Fibroblast of skin of right quadriceps (primary cell): ENCODE measurements at places on chromosomes 5 and 9.

- peak; percentile 34 for DNase-seq
Observed at GRCh38 chr5:124040799-124041198, 528.8 kb downstream of the CSNK1G3 start.

- DNase-seq = peak; percentile 49
Observed at GRCh38 chr5:37696190-37697021, 143.4 kb downstream of the GDNF start.

GRCh38 chr9:4984171-4984620 is 876 bp upstream of the JAK2 start:
- no peak for DNase-seq

- DNase-seq = no peak
Observed at GRCh38 chr9:114820776-114821501, 15.1 kb upstream of the TNFSF15 start.

DNA sequence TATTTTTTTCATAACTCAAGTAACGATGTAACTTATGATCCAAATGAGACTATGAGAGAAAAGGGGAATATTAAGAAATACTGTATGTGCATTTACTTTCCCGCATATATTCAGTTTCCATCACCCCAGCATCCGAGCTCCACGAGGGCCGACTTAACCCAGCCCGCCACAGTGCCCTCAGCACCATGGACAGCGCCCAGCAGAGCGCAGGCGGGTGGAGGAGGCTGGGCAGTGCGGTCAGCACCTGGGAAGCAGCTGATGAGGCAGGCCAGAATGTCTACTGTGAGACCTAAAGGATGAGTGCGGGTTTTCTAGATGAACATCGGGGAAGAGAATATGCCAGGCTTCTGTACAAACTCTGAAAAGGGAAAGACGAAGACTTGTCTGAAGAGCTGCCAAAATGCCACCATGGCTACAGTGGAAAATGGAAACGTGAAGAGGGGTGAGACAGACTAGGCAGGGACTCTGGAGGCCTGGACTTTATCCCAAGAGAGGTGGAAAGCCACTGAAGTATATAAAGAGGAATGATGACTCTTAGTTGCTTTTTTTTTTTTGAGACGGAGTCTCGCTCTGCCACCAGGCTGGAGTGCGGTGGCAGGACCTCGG is 34.5 kb upstream of the MED27 start:
- peak; percentile 53 for DNase-seq

GRCh38 chr9:113808391-113809358 is 67.4 kb upstream of the ZNF618 start:
- peak; percentile 85 for DNase-seq

DNA sequence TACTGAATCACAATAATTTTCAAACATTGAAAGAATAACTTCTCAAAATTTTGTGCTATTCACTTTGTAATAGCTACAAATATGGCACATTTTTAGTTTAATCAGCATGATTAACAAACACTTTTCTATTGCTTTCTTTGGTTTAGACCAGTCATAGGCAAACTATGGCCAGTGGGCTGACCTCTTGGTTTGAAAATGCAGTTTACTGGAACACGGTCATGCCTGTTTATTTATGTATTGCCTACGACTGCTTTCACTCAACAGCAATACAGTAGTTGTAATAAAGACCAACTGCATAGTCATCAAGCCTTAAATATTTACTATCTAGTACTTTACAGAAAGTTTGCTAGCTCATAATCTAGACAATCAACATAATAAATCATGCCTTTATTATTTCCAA is 810.8 kb downstream of the TLE1 start:
- DNase-seq = peak; percentile 30

- DNase-seq = no peak
Observed at GRCh38 chr9:94991961-94992907, 265.7 kb downstream of the AOPEP start.

DNA sequence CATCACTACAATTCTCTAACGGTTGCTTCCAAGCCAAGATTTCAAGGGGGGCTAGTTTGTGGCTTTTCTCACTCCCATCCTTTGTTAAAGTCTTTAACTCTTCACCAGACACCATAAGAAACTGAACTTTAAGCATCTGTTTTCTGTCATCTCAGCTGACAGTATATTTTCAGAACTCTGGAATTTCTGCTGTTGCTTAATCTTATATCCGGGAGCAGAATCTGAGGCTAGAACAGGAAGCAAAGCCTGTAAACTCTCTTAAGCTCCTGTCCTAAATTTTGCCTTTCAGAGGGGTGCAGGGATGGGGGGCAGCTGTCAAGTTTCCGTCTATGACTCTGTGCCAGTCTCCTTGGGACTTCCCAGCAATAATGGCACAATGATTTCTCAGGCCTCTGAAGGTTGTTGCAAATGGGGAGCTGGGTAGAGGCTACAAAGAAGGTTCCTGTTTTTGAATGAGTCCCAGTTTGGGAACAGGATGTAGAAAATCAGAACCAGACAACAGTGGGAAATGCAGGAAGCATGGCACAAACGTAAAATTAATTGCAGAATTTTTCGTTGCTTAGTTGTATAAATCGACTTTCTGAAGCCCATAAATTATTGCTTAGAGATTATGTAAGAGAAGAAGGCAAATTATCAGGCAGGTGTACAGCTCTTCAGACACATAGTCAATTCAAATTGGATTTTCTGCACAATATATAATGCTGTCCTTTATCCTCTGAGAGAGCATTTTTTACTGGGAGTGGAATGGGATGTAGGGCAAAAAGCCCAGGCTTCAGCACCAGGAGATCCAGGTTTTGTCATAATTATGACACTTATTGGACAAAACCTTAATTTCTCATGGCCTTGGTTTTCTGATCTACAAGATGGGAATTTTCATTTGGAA is 430.9 kb downstream of the DMAC1 start:
- DNase-seq = peak; percentile 91

GRCh38 chr5:2579126-2579525 is 172.4 kb downstream of the IRX2 start:
- no peak for DNase-seq

- no peak for DNase-seq
Observed at GRCh38 chr9:114003758-114004157, 74.3 kb downstream of the AMBP start.

GRCh38 chr5:95124731-95125130 is 160.2 kb downstream of the MCTP1 start:
- no peak for DNase-seq

- no peak for DNase-seq
Observed at GRCh38 chr9:69202556-69202955, 28.5 kb downstream of the TJP2 start.

DNA sequence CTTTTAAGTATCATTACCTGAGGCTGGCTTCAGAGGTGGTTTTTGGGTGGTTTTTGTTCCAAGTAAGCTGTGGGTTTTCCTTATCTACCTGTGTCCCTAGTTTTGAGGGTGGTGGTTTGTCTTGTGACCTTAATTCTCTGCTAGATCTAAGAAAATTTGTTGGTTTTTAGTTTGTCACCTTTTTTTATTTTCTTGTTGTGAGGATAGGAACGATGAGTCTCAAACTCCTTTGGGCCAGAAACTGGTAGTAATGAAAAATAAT is 73.3 kb downstream of the KCNN2 start:
- DNase-seq = no peak

DNA sequence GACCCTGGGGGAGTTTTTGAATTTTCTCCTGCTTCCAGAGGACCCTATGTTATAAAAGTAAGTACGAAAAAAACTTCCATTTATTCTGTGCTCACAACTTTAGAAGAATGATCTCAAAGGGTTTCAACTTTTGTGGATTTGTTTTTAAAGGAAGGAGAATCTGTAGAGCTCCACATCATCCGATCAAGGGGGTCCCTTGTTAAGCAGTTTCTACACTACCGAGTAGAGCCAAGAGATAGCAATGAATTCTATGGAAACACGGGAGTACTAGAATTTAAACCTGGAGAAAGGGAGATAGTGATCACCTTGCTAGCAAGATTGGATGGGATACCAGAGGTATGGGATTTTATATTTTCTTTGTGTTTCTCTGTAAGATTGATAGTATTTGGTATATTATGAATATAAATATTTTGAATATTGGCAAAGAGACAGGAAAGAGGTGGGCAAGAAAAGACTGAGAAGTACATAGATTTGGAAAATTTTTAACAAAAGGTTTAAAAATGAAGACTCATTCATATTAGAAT is 84.2 kb downstream of the ADGRV1 start:
- DNase-seq = no peak

DNA sequence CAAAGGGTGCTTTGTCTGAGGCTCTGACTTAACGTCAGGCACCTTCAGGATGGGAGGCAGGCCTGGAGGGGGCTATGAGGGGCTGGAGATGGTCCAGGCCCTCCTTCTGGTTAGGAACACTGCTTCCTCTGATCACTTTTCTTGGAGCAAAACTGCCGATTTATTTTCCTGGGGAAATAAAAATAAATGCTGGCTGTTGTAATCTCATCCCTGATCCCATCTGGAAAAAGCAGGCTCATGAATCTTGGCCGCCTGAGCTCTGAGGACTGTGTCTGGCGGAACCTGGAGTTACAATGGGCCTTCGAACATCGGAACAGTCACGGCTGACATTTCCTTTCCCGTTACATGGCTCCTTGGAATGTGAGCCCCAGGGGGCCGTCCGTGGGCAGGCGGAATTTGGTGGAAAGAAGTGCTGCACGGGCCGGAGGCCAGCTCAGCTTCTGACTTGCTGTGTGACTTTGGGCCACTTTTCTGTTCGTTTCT is 157.8 kb downstream of the RGS3 start:
- DNase-seq = peak; percentile 96

GRCh38 chr5:14440582-14441431 is 140.8 kb upstream of the OTULINL start:
- peak; percentile 98 for DNase-seq

GRCh38 chr5:172107571-172107970 is 80.5 kb downstream of the STK10 start:
- peak; percentile 90 for DNase-seq

DNA sequence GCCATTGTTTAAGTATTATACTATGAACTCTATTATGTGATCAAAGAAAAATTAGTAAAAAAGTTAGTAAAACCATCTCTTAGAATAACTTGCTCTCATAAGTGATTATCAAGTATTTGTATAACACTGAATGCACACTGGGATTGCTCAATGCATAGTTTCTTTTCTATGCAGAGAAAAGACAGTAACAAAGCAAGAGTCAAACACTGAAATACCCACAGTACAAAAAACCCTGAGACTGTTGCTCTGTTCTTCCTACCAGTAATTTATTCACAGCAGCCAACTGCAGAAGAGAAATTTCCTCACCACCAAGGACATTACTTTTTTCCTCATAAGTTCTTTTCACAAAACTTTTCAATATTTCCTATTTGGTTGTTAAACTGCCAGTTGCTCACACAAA is 634.4 kb downstream of the DTWD2 start:
- DNase-seq = no peak

- DNase-seq = no peak
Observed at GRCh38 chr9:99006511-99006910, 62.8 kb downstream of the COL15A1 start.

- no peak for DNase-seq
Observed at GRCh38 chr5:143619040-143619439, 192.9 kb upstream of the HMHB1 start.

DNA sequence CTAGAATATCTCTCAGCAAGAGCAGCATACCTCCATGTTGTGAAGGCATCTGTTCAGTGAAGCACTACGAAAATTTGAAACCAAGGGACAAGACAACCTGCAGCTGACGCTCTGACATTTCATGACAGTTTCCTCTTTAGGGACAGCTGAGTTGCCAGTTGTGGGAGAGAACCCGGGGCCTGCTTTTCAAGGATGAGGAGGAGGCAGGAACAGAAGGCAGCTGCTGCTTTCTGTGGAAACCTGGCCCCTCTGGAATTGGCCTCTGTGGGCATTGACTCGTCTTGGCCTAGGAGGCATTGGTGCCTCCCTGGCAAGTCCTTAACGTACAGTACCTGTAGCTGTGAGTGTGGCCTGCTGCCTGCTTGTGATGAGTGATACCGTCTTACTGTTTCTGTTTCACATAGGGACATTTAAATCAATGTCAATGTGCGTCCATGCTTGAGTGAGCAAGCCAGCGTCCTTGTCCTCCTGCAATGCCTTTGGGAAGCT is 21.6 kb downstream of the SLC46A2 start:
- DNase-seq = no peak

GRCh38 chr5:58348996-58349728 is 110.7 kb downstream of the PLK2 start:
- DNase-seq = peak; percentile 13

DNA sequence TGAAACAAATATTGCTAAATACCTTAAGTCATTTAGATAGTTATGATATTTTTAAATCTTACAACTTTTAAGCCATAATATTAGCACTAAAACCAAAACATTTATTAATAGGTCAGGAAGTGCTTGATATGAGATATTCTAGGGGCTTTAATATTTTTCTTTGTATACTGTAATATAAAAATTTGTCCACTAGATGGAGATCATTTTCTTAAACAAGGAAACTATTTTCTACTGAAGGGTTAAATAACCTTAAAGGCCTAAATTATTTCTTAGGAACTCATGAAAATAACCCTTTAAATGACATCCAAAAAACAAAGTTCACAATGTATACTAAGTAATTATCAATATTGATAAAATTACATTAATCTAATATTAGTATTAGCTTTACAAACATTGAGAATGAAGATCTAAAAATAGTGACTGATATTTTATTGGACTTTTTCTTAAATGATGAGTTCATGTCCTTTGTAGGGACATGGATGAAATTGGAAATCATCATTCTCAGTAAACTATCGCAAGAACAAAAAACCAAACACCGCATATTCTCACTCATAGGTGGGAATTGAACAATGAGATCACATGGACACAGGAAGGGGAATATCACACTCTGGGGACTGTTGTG is 635.7 kb downstream of the RAB3C start:
- peak; percentile 23 for DNase-seq

- peak; percentile 59 for DNase-seq
Observed at GRCh38 chr9:114223564-114224246, 68.4 kb downstream of the COL27A1 start.

GRCh38 chr9:90176901-90177300 is 465.7 kb downstream of the DIRAS2 start:
- no peak for DNase-seq

GRCh38 chr5:53343187-53343586 is 137.2 kb upstream of the FST start:
- peak; percentile 99 for DNase-seq

DNA sequence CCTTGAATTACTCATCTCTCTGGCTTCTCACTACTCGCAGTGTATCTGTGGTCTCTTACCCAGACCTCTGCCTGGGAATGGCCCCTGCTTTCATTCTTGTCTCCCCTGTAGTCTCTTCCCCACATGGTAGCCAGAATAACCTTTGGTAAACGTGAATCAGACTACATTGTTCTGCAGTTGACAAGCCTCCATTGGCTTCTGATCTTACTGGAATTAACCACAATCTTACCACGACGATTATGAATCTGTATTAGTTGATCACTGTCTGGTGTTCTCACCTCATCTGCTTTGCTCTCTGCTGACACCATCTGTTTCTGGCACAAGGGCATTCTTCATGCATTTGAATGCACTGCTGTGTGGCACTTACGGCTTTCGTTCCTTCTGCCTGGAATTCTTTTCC is 781.2 kb downstream of the MTRR start:
- DNase-seq = peak; percentile 50

GRCh38 chr9:7937761-7938491 is 138.3 kb upstream of the DMAC1 start:
- peak; percentile 52 for DNase-seq

GRCh38 chr9:113548221-113549041 is 84.9 kb downstream of the RGS3 start:
- no peak for DNase-seq
